ENCODE measurements at places on chromosomes 1 and 21.

GRCh38 chr1:81550753-81551152, 250.0 kb upstream of the ADGRL2 start:
- DNase-seq = no peak

DNA sequence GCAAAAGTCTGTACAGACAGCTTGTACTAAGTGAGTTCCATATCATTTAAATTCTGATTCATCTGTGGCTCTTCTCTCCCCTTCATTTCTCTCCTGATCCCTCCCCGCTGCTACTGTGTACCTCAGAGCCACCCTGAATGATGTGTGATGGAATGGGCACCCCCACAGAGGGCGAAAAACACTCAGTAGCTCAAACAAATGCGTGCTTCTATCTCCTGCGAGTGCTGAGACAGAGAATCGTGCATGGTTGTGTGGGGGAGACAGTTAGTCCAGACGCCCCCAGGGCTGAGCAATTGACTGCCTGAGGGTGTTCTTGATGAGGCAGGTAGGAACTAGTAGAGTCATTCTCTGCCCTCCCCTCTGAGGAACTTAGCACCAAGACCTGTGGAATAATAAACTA, 269.8 kb downstream of the ZNF648 start:
- DNase-seq = no peak

DNA sequence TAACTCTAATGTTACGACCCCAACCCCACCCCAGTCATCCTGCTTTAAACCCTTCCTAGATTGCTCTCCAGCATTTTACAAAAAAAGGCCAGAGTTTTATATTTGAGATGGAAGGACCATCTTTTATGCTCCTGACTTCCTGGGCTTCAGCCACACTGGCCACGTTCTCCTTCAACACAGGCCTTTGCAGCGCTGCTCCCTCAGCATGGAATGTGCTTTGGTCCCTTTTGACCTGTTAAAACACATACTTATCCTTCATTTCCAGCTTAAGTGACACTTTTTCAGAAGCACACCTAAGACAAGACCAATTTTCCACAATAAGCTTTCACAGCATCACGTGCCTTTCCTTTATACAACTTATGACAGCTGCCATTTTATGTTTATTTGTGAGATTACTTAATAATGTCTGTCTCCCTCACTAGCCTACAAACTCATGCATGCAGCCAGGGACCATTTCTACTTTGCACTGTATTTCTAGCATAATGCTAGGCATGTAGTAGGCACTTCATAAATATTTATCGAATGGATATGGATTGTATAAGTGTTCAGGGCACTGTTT, 34.5 kb downstream of the LHX9 start:
- no peak for DNase-seq

GRCh38 chr1:118117521-118117920, 67.5 kb downstream of the SPAG17 start:
- DNase-seq = no peak

DNA sequence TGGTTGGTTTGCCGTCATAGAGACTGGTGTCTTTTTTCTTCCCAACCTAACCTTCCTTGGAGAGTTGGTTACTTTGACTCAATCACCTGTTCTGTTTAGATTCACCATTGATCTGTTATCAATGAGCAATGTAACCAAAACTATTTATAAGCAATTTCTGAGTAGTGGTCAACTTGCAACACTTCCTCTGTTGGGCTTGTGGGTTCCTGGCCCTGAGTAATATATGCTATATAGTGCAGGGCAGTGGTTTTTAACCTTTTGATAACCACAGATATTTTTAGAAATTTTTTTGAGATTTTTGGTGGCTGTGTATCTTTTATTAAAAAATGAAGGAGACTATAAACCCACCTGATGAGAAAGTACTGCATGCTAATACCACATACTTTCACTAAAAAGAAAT, 9.4 kb upstream of the XCL1 start:
- no peak for DNase-seq

- no peak for DNase-seq
Measured at GRCh38 chr1:229991724-229992333, 75.2 kb upstream of the GALNT2 start.

DNA sequence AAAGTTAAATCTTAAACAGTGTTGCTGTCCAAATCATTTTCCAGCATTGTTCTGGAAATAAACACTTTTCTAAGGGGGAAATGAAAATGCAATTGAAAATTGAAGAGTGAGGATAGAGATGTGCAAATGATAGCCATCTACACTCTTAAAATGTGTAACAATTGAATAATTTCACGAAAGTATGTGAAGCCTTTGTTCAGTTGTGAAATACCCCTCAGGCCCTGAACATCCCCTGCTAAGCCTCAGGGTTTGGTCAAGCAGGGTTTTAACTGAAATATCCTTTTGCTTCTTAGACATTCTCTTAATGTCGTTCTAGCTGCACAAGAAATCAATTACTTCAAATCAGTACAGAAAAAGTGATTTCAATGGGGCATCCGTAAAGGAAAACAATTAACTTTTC, 65.9 kb upstream of the DYNLT5 start:
- DNase-seq = no peak

GRCh38 chr1:219088778-219089557, 84.7 kb upstream of the LYPLAL1 start:
- DNase-seq = no peak

- DNase-seq = no peak
Measured at GRCh38 chr21:46092026-46092764, 5.7 kb upstream of the COL6A2 start.

- no peak for DNase-seq
Measured at GRCh38 chr1:33267468-33268205, 11.3 kb downstream of the ZNF362 start.

- no peak for DNase-seq
Measured at GRCh38 chr1:153831026-153831425, 55.8 kb downstream of the SLC27A3 start.

DNA sequence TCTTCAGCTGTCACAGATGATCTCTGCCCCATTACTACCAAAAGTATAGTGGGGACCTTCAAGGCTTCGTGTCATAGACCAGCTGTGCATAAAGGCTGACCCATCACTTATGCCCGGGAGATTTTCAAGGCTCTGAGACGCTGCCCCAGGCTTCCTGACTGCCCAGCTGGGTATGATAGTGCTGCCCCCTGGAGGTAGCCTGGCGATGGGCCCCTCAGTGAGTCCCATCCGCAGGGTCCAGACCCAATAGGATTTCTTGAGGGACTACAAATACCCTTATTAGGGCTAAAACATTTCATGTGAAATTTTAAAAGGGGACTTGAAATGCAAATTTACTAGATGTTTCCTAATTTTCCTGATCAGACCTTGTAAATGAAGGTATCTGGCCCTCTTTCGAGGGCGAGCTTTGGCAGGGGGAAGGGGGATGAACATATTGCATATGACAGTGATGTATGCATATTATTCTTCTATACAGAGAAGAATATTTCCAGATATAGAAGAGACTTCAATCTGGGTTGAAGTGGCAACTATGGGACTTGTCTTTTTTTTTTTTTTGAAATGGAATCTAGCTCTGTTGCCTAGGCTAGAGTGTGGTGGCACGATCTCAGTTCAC, 11.7 kb upstream of the FCMR start:
- DNase-seq = peak; percentile 80

GRCh38 chr1:7292036-7292681, 478.9 kb upstream of the VAMP3 start:
- DNase-seq = no peak

DNA sequence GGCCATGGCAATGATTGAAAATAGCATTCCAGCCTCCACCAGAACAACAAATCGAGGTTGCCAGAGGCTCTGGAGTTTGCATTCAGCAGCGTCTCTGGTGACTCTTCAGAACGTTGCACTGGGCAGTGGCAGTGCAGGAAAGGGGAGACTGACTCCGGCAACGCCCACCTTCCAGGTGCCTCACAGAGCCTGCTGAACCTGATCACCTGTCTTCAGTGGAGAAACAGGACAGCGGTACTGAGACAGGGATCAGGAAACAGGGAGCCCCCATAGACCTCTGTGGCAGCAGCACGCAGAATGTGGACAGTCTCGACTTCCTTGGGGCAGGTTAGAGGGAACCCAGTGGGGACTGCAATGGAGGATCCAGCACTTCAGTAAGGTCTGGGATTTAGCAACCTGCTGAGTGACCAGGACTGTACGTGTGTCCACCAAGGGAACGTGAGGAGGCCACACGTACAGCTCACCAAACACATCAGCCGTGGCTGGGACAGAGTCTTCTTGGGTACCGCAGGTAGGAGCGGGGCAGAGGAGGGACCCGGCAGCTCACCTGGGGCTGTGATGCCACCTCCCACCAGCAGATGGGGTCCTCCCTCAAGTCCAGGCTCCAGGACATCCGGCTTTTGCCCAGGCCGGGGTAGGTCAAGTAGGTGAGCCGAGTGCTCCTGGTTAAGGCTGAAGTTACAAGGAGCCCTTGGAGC, 128.6 kb downstream of the PRDM2 start:
- DNase-seq = peak; percentile 29

DNA sequence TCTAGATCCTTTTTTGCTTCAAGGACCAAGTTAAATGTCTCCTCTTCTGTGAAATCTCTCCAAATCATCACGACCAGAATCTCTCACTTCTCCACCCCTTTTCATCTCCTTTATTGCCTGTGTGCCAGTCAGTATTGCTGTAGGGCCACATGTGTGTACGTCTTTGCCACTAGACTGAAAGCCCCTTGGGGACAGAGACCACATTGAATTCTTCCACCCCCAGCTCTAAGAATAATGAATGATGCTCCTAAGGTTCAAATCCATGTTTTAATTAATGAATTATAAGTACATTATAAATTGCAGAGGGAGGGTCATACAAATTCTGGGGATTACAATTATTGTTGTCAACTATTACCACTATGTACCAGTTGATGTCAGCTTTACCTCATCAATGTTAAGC, 343.8 kb downstream of the USP25 start:
- DNase-seq = no peak

GRCh38 chr1:187959062-187959461, 1130.3 kb downstream of the PLA2G4A start:
- DNase-seq = no peak

DNA sequence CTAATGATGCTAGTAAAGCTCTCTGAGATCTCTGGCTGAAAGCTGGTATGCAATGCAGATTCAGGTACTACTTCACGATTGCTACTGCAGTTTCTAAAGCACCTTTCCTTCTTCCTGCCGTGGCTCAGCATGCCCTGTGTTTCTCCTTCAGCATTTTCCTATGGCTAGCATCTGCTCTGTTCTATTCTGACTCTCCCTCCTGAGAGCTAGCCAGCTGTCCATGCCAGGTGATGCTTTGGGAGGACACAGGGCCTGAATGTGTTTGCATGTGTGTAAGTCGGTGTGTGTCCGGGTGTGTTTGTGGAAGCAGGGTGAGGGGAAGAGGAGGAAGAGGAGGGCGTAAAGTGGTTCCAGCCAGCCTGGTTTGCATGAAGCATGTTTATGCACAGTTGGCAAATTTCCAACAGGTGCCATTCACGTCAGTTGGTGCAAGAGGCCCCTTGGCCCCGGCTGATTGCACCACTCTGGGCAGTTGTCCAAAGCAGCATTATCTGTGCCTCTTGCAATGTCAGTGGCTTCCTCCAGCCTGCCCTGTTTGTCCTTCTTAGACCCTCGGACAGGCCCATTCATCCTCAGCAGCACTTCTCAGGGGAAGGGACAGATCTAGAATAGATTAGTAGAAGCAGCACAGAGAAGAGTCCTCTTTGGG, 433.3 kb downstream of the DISC1 start:
- DNase-seq = no peak

GRCh38 chr1:41240781-41241353, 1.2 kb downstream of the SCMH1 start:
- peak; percentile 55 for DNase-seq

- DNase-seq = no peak
Measured at GRCh38 chr21:45995686-45996179, 14.2 kb downstream of the COL6A1 start.

DNA sequence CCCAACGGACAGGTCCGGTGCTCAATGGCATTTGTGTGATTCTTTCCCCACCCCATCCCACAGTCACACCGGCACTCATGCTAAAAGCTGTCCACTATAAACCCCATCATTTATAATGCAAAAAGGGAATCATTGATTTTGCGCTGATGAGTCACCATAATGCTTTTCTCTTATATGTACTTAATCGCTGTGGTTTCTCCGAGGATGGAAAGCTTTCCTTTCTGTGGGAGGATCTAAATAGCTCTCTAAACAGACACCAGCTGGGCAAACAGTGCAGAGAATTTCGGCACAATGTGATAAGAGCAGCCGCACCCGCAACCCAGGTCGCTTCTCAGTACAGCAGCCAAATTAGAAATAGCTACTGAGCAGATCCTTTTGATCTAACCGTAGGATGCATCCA, 85.6 kb downstream of the SETD4 start:
- DNase-seq = no peak

- DNase-seq = no peak
Measured at GRCh38 chr1:217472915-217473314, 158.0 kb downstream of the GPATCH2 start.

- DNase-seq = no peak
Measured at GRCh38 chr1:21437341-21437640, 2.6 kb upstream of the NBPF3 start.

DNA sequence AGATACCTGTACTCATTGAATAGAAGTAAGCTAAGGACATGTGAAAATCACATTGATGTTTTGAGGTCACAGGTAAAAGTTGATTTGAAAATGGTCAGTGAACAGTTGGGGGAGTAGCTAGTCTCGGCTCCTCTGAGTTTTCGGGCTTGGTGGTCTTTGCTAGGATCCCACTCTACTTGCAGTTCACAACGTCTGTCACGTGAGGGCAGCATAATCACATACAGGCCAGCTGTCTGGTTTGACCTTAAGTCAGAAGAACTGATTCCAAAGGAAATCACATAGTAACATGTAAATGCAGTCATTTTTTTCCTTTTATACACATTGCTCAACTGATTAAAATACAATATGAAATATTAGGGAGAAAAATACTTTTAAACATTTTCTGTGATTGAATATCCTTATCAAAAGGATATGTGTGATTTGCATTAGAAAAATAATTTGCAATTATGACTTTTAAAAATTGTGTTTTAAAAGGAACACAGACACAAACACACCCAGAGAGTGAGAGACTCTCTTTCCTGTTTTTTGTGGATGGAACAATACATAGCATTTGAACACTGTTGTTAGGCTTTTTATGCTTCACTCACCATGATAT, 21.8 kb upstream of the PDC start:
- DNase-seq = peak; percentile 67

DNA sequence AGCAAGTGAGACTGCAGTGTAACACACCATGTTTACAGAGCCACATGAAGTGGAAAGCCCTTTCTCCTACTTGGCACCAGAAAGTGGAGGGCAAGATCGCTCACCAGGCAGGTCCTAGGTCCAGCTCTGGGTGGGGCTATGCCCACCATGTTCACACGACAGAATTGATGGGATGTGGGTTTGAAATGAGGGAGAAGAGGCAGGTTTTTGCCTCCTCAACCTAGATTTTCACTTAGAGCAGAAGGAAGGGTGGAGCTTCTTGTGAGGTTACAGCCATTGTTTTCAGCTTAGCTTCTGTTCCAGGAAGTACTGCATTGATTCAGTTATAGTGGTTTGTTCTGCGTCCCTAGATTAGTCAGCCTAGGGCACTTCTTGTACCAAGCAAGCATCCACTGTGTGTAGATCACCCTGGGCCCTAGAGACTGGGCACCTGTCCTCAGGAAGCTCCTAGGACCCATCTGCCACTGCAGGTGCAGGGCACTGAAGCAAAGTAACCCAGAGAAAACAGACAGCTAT, 2.3 kb downstream of the CD53 start:
- DNase-seq = peak; percentile 56

GRCh38 chr1:33377756-33378155, 53.1 kb downstream of the PHC2 start:
- DNase-seq = no peak
